ENCODE measurements at places on chromosomes 5 and 9.

DNA sequence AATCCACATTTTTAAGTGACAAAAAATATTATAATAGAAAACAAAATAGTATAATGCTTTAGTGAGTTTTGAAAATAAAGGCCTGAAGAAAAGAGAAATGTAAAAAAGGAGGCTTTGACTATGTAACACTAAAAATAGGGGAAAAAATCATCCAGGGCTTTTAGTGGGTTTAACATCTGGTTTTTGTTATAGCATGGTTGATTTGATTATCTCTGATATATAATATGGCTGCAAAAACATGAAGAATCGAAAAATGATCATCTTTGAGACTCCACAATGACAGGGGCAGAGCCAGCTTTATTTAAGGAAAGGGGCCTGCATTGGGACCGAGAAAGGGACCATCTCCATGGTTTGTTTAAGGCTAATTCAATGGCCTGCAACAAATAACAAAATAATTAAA lies 393.8 kb downstream of the PLK2 start:
- no peak for DNase-seq

DNA sequence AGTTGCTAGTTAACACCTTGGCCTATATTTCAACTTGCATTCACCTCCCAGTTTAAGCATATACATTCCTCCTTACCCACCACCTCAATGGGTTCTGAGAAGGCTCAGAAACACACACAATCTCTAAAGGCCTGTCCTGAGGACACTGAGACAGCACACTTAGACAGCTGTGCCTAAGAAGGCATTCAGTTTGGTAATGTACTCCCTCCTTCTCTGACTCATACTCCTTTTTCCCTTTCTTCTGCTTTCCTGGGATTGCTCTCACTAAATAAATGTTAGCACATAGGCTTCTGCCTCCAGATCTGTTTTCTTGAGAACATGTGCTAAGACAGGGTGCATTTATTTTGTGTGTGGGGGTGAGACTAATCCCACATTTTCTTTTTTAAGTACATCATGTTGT lies 456.8 kb upstream of the CDH6 start:
- no peak for DNase-seq

DNA sequence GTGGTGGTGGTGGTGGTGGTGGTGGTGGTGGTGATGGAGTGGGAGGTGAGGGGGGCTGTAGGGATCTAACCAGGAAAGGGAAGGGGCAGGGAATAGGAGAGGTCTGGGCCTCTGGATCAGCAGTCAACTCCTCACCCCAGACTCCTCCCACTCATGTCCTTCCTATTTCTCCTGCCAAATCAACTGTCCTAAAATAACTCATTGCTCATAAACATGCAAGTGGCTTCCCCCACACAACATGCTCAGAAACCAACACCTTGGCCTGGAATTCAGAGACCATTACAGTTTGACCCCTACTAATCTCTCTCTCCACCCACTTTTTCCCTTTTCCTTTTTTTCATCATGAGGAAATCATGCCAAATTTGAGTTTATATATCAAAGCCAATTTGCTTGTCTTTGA lies 8.4 kb upstream of the FSD1L start:
- no peak for DNase-seq

GRCh38 chr9:114061830-114062474 lies 16.1 kb downstream of the AMBP start:
- DNase-seq, result no peak

DNA sequence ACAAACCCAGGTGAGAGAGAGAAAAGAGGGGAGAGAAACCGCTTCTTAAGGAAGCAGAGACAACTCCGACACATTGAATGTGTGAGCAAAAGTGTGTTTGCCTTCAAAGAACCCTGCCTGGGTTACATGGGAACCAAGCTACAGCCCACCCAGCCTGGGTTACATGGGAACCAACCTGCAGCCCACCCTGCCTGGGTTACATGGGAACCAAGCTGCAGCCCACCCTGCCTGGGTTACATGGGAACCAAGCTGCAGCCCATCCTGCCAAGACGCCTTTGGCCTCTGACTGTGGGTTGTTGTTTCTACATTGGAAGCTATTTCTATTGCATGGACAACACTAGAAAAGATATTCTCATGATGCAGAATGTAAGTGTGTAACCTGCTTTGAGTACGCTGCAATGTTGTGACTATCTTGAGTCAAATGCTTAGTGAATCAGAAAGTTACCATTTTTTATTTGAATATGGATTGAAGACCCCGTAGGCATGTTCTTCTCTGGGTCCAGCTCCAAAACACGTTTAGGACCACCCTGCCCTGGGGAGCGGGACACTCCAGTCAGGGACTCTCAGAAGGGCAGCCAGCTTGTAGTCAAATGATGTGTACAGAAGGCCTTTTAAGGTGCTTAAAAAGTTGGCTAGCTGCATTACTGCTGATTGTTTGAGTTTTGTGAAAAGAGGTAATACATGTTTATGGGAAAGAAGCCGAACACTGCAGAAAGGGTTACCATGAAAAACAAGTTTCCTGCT lies 39.1 kb upstream of the UNC5A start:
- no peak for DNase-seq
